ENCODE measurements at places on chromosomes 6 and 20.

DNA sequence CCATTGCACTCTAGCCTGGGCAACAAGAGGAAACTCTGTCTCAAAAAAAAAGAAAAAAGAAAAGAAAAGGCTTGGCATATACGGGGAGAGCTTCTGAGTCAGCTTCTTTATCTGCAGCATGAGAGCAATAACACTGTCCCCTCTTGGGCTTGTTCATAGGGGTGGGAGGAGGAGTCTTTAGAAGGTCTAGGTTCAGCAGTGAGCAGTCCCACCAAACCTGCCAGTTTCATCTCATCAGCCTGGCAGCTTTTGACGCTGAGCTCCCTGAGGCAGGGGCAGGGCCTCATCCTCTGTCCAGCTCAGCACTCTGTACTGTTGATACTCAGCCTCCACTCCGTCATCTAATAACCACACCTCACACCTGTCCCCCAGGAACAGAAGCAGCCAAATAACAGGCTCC, 5.6 kb upstream of the C6orf132 start:
- DNase-seq = no peak

- no peak for DNase-seq
Observed at GRCh38 chr20:36917943-36918342, 33.6 kb downstream of the SAMHD1 start.

GRCh38 chr6:154161689-154162088, 122.6 kb downstream of the OPRM1 start:
- DNase-seq = no peak

DNA sequence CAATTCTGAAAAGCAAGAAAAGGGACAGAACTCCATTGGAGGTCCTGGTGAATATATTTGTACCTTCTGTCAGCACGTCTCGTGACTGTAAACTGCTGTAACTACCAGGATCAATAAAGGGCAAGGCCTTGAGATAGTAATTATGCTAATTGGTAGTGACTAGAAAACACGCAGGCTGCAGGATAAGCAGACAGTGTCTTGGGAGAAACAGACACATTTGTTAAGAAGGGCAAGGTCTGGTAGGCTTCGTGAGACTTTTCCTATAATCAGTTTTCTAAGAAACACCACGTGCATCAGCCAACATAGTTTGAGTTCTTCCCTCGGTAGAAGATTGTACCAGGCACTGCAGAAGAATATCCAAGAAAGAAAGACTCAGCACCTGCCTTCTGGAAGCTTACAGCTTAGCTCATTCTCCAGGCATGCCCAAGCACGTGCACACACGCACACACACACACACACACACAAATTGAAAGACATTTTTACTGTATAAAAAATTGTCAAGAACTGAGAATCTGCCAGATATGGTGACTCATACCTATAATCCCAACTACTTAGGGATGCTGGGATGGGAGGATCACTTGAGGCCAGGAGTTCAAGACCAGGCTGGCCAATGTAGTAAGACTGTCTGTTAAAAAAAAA, 167.0 kb upstream of the SASH1 start:
- DNase-seq = no peak

GRCh38 chr6:110514818-110515217, 38.4 kb upstream of the SLC22A16 start:
- DNase-seq = no peak

GRCh38 chr6:2579804-2580570, 170.7 kb downstream of the MYLK4 start:
- no peak for DNase-seq

DNA sequence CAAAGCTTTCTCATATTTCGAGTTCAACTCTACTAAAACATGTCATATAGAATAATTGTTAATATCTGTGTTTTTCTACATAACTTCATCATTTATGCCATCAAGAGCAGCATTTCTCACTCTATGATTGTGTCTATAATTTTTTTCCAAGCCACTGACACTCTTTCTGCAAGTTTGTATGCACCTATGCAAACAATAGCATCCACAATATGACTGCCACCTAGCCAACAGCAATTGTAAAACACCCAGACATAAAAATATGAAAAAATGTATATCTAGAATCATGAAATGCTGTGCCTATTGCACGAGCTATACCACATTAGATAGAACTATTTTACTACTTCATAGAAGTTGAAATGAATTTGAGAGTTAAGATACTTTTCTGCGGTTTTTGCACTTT, 286.5 kb upstream of the MARCKS start:
- DNase-seq = no peak

GRCh38 chr6:34036357-34037069, 109.4 kb downstream of the GRM4 start:
- DNase-seq = no peak

DNA sequence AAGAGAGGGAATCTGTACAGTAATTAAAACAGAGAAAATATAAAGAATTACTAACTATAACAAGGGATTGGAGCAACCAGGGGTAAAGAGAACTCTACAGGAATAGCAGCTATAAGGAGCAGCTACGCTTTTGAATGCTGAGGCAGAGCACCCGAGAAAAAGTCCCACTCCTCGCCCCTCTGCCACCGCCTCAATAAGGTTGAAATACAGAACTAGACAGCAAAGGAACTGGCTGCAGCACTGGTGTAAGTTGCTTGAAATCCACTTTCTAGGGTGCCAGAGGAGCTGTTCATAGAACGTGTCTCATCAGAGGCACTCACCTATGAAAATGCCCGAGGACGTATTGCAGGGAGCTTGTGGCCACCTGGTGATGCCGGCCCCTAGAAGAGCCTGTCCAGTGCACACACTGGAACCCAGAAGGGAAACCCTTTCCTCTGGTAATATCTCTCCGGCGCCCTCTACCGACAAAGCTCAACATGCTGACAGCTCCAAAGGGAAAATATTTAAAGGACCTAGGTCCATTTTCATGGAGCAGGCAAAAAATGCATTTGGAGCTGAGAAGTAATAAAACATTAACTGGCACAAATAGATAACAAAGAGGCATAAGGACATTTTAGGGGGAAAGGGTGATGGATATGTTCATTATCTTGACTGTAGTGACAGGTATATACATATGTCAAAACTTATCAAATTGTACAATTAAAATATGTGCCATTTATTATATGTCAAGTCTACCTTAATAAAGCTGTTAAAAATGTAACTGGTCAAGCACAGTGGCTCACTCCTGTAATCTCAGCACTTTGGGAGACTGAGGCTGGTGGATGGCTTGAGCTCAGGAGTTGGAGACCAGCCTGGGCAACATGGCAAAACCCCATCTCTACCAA, 137.4 kb upstream of the HDAC2 start:
- DNase-seq = no peak

DNA sequence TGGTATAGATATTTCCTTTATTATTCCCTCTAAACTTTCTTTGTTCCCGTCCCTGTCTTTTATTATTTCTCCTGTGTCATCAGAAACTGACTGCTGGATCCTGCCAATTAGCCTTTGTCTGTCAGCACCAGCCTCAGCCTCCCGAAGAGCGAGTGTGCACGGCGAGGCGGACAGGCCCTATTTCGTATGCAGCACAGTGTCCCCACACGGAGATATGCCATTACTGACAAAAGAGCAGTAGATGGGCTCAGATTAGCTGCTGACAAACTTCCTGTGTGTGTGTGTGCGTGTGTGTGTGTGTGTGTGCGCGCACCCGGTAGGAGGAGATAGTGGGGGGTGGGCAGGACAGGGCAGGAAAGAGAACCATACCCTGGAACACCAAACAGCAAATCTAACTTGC, 99.5 kb upstream of the ZFP64 start:
- DNase-seq = no peak
